ENCODE measurements at places on chromosomes 5 and 9.
A peak's percentile ranks its signal among the peaks of the same experiment; 100 is the strongest.

GRCh38 chr9:89808076-89808755 lies 203.4 kb downstream of the GADD45G start:
- DNase-seq, result peak; percentile 57

DNA sequence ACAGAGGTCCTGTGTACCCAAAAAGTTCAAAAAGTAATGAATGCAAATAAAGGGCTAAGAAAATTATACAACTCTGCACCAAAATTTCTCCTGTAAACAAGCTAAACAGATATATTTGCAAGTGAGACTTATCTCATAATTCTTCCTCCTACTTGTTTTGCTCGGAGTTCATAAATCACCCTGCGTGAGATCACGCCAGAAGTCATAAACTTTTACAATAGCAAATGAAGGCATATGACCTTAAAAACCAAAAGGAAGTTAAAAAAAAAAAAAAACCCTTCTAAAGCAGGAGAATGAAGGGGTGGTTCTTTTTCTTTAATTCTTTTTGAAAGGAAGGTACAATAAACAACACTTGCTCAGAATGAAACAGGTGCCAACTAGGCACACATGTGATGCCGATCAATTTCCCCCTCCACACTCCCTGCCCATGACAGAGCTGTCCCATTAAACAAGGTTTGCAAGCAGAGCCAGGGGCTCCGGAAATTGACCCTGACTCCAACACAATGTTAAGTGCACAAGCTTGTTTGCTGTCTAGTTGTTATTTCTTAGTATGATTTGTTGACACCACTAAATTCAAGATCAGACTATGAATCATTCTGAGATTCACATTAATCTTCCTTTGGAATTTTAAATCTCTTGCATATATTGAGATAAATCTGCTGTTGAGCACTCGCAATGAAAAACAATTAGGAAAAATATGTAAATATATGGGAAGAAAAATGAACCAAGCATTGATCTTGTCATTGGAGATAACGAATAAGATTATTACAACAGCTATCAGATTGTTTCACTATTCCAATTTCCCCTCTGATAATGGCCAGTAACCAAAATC lies 46.3 kb downstream of the DROSHA start:
- DNase-seq, result no peak

DNA sequence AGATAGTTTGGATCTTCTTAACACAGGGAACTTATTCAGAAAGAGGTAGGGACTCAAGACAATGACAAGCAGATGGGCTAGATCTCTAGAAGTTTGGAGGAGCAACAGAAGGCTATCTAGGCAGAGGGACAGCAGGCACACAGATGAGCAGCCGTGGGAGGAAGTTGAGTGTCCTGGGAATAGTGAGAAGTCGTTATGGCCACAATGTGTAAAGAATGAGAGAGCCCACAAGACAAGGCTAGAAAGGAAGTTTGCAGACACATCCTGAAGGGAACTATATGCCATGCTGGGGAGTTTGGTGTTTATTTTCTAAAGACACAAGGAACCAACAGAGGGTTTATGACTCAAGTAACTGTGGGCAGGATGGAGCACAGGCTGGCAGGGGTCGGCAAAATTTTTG lies 160.6 kb downstream of the PALM2AKAP2 start:
- DNase-seq, result no peak

DNA sequence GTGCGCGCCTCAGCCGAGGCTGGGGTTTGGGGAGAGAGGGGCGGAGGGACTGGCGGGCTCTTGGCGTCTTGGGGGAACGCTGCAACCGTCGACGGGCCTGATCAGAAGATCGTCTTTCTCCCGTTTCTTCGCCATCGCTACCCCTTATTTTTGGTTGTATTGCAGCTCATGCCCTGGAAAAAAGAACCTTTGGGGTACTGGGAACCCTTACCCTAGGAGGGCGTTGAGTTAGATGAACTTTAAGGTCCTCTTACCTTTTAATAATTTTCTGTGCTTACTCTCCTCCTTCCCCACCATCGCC lies 719 bp downstream of the PAIP2 start:
- DNase-seq, result no peak

DNA sequence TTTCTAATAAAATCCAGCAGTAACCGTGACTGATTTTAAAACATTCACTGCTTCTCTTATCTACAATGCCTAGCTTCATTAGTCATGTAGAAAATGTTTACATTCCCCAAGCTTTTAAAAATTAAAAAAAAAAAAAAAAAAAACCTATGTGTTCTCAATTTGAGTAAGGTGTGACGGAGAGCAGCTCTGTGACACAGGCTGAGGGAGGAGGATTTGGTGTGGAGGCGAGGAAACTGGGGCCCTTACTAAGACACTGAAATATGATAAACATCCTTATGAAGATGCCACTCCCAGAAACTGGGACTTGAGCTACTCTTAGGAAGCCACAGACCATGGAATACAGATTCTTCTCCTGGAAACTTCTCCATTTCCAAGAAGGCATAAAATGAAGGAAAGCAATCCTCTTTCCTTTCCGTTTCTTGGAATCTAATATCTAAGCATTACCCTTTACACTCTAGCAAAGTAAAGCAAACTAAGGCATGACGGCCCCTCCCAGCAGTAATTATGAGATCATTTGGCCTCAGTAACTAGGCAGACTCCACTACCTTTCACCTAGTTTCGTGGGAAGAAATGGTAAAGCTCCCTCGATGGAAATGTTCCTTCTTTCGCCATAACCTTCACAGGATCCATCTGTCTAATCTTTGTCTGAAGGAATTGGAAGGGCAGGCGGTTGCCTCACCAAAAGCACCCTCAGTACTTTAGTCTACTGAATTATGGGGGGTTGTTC lies 23.5 kb downstream of the GRAMD2B start:
- no peak for DNase-seq

DNA sequence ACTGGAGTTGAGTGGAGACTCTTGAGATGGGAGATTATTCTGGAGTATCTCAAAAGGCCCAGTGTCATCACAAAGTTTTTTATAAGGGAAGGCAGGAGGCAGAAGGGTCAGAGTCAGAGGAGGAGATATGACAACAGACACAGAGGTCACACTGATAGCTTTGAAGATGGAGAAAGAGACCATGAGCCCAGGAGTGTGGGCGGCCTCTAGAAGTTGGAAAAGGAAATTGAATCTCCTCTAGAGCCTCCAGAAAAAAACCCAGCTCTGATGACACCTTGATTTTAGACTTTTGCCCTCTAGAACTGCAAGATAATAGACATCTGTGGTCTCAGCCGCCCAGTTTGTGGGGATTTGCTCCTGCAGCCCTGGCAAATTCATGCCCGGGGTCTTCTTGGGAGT lies 64.8 kb upstream of the SPTLC1 start:
- no peak for DNase-seq

- DNase-seq, result no peak
Measured at GRCh38 chr9:686321-686813, 155.1 kb upstream of the DMRT1 start.

GRCh38 chr9:104850786-104851545 lies 77.0 kb downstream of the ABCA1 start:
- no peak for DNase-seq

DNA sequence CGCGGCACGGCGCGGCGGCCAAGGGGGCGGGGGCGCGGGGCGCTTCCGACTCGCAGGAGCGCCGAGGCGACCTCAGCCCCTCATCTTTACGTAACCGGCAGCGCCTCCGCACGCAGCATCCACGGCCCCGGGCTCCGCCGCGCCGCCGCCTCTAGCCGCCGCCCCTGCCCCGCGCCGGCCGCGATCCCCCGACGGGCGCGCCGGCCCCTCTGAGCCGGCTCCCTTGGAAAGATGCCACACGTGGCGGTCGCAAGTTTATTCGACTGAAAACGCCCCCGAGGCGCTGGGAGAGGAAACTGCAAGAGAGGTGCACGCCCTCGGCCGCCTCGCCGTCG lies 1.0 kb downstream of the KLF9 start:
- no peak for DNase-seq

DNA sequence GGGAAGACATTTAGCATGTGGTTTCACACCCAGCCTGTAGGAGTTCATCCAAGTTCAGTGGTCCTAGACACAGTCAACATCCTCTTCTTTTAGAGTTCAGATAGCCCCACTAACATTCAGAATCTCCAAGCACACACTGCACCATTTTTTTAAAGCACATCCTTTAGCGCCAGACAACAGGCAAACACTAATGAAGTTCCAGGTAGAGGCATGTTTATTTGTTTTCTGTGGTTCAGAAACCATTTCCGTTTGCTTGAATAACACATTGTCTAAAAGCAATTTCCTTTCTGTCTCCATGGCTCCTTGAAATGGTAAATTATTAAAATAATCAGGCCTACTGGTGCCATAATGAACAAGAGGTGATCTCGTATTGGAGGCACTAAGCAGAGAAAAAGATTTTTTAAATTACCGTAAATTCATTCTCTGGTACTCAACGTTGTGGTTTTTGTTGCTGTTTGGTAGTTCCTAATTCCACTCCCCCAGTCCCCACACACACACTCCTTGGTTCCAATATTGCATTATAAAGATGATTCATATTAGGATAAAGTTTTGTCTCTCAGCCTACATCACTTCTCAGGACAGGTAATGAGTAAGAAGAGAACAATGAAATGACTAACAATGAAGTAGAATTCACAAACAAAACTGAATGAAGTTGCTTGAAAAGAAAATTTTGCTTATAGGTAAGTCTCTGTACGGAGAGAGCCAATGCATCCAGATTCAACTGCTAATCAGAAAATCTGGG lies 153.1 kb downstream of the PCSK1 start:
- DNase-seq, result no peak

GRCh38 chr5:112407240-112407639 lies 11.8 kb downstream of the EPB41L4A start:
- DNase-seq, result no peak

GRCh38 chr9:115327436-115328122 lies 209.6 kb upstream of the TNC start:
- DNase-seq, result no peak

DNA sequence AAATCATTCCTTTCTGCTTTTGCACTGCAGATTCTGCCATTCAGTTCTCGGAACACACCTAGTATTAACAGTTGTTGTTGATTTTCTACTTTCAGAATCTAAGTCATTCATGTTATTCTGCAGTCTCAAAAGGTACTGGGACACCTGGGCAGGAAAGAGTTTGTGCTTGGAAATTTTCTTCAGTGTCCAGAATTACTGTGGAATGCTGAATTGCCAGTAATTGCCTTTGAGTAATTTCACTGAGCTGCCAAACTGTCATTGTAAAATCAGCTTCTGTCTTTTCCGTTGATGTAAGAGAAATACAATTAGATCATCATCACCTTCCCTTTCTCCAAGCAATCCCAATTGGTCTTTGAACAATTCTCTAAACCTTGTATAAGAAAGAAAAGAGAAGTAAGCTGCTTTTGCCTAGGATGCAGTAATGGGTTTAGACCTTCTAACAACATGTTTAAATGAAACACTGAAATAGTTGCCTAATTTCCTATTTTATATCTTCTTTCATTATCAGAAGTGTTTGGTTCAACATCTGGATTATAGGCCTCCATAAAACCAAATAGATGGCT lies 75.7 kb upstream of the TGFBR1 start:
- DNase-seq, result no peak

DNA sequence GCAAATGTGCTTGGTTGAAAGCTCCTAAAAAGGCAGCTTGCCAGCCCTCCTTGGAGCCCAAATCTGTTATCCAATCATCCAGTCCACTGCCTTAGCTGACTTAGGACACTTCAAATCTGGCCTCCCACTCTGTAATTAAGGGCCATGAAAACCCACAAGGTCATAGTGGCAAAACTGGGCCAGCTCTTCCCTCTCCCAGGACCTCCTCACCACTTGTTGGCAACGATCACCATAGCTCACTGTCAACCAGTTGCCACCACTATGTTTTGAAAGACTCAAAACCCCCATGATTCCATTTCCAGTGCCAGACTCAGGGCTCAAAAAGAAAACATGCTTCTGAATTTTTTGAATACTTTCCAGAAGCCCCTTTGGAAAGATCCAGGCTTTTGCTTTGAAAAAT lies 107.5 kb downstream of the NREP start:
- no peak for DNase-seq

- no peak for DNase-seq
Measured at GRCh38 chr5:141258464-141258863, 13.3 kb downstream of the PCDHB15 start.

DNA sequence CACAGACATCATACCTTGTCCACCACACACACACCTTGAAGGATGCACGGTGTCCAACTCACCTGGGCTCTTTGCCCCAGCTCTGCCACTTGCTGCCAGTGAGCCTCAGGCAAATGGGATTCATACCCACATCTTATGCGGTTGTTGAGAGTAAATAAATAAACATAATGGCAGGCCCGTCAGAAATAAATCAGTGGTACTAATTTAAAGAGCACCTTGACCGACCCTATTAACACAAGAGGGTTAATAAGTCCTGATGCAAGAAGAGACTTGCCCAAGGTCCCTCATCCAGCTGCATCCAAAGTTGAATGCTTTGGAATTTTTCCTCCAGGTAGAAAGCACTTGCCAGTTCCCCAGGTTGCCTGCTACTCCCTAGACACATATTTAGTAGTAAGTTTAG lies 11.6 kb upstream of the AKNA start:
- DNase-seq, result no peak

DNA sequence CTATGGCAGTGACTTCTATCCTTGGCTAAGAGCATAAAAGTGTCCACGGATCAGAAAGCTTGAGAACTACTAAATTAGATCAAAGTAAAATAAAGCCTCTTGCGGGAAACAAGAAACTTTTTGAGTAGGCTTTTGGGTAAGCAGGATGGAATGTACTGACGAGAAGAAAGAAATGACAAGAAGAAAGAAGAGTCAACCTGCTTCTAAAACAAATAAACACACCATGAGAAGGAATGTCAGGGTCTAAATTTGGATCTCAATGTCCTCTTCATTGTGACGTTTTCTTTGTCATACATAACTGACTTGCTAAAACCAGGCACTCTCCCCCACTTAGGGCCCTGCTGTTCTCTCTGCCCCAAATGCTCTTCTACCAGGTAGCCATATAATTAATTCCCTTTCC lies 290.1 kb upstream of the PTGER4 start:
- no peak for DNase-seq

- no peak for DNase-seq
Measured at GRCh38 chr5:170181902-170182301, 50.9 kb upstream of the C5orf58 start.

- no peak for DNase-seq
Measured at GRCh38 chr5:94017579-94017978, 276.2 kb upstream of the POU5F2 start.

GRCh38 chr9:105832096-105832710 lies 137.9 kb downstream of the TMEM38B start:
- no peak for DNase-seq

GRCh38 chr5:154679501-154679900 lies 75.7 kb upstream of the LARP1 start:
- DNase-seq, result no peak

GRCh38 chr9:744790-745484 lies 96.6 kb upstream of the DMRT1 start:
- DNase-seq, result no peak

DNA sequence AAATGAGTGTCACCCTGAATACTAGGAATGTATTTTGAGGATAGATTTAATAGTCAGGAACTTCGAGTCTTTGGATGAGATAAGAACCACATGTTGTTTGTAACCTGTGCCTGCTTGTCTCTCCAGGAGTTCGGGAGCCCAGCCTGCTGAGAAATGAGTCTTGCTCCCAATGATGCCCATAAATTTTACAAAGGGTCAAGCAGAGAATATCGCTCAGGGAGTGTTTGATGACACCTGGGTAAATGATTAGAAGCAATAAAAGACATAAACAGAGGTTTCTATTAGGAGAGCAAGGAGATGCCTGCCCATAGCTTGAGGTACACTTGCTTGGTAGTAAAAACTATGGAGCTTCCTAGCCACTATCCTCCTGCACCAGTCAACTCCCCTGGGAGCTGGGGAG lies 46.9 kb upstream of the KLF4 start:
- DNase-seq, result no peak

All from smooth muscle cell of the brain vasculature (primary cell).